Activated T-helper 17 cell treated with anti-CD3 and anti-CD28 coated beads, Interleukin-2, amount 50 U/mL, for 72 hours (primary cell): ENCODE measurements at places on chromosomes 2 and 18.

DNA sequence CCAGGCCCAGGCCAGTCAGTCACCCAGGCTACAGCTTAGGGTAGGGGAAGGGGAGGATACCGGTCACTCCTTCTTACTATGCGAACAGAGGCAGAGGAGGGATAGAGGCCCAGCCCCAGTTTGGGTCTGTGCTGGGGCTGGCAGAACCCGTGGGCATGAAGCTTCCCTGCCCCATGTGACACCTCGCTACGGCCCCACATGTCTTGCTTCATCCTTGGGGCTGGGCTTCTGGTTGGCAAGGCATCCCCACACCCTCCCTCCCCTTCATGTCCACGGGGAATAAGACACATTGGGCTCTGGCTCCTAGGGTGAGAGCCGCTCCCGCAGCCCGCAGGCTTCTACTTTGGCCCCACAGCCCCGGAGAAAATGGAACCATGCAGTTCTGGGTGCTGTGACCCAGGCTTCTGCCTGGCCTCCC lies 32.4 kb downstream of the HS1BP3 start:
- H3K27ac ChIP-seq, result no peak overlapping the region
- H3K4me3 ChIP-seq, result no peak overlapping the region
- H3K4me1 ChIP-seq, result no peaks in the 10 kb centered on the region

DNA sequence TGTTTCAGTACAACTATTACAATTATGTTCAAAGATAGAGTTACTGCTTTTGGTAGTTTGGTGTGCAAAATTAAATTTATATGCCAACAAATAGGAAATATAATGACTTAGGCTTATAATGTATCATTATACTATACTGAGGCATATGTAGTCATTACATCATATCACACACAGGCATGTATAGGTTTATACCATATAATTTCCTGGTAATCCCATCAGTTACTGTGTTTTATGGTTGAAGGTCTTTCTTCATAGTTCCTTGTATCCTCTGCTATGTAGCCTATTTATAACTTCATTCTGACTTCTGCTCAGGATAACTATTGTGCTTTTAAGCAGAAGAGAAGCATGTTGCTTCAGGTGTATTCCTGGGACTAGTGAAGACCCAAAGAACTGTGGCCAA lies 110.5 kb downstream of the ZNF407 start:
- no peak overlapping the region for H3K27ac ChIP-seq
- peaks cover 10% of the 10 kb centered on the region for H3K36me3 ChIP-seq
- no peak for ATAC-seq
- H3K4me3 ChIP-seq, result no peak overlapping the region
- no peaks in the 10 kb centered on the region for H3K4me1 ChIP-seq

GRCh38 chr2:119293254-119293653 lies 69.6 kb downstream of the STEAP3 start:
- no peak overlapping the region for H3K4me3 ChIP-seq
- no peaks in the 10 kb centered on the region for H3K36me3 ChIP-seq
- H3K27me3 ChIP-seq, result no peaks in the 10 kb centered on the region
- ATAC-seq, result no peak

DNA sequence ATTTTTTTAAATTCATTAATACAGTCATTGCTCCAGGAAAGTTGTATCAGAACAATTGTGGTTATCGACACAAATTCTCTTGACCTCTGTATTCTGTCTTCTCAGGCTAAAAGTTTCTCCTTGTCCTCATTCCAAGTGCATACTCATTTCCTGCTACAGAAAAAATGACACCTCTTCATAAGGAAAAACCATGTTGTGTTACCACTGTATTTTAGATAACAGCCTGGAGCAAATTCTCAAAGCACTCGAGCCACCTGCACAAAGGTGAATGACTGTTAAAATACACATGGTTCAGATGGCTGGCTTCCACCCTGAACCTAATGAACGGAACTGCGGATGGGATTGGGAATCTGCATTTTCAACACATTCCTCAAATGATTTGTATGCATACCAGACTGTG lies 586.5 kb downstream of the EPHA4 start:
- H3K27ac ChIP-seq, result no peak overlapping the region
- H3K4me1 ChIP-seq, result no peaks in the 10 kb centered on the region
- ATAC-seq, result no peak

DNA sequence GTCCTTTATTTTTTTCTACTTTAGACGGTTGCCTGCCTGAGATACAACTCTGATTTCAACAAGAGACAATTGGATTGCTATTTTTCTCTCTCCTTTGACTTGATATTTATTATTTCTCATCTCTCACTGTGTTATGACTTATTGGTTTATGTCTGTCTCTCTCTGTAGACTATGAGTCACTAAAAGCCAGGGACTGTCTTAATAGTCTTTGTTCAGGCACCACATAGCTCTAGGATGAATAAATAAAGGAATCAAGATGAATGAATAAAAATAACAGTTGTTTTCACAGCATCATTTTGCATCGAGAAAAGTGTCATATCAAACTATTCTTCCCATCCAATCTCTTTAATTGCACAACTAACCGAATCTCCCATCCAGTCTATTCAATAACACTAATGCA lies 31.4 kb upstream of the CD28 start:
- no peak overlapping the region for H3K4me3 ChIP-seq
- H3K27ac ChIP-seq, result no peak overlapping the region
- H3K36me3 ChIP-seq, result no peaks in the 10 kb centered on the region
- ATAC-seq, result peak; percentile 63
- no peaks in the 10 kb centered on the region for H3K27me3 ChIP-seq
